Articular chondrocyte of knee joint (primary cell): ENCODE measurements at places on chromosomes 12 and 14. TPM values are rescaled to one million over a fixed set of nuclear protein-coding genes. Genes with fewer than 3 reads are reported as not detected.

Gene C12orf57
- 120 TPM in 2 replicates for total RNA-seq

Gene OLR1
- not detected in 2 replicates for total RNA-seq

Gene ZNF10
- total RNA-seq: 9.8 and 10.2 TPM in 2 replicates

Gene CACNA1C
- 19.9 and 29.1 TPM in 2 replicates for total RNA-seq

Gene EGLN3
- 0.54 and 0.78 TPM in 2 replicates for total RNA-seq

Gene RAD9B
- total RNA-seq: 1.3 and 1.4 TPM in 2 replicates

Gene VAMP1
- 8.4 and 9.6 TPM in 2 replicates for total RNA-seq

Gene PABPN1
- total RNA-seq: 43.4 and 44.4 TPM in 2 replicates

Gene SPX
- total RNA-seq: 4.8 and 9.5 TPM in 2 replicates

Gene RAB35
- total RNA-seq: 25.1 and 26.0 TPM in 2 replicates

Gene IGF1
- 1.7 and 6.4 TPM in 2 replicates for total RNA-seq

Gene CLEC6A
- total RNA-seq: not detected in 2 replicates

Gene SIRT4
- 1.0 and 1.8 TPM in 2 replicates for total RNA-seq

Gene FAIM2
- total RNA-seq: 3.0 and 5.2 TPM in 2 replicates

Gene KRT8
- total RNA-seq: 7.6 and 11.7 TPM in 2 replicates

Gene MAP1LC3B2
- total RNA-seq: 0.91 and 0.97 TPM in 2 replicates

Gene RNFT2
- total RNA-seq: 1.8 and 2.3 TPM in 2 replicates

Gene BICDL1
- total RNA-seq: not detected in 2 replicates

Gene HPD
- 3.2 and 3.9 TPM in 2 replicates for total RNA-seq

Gene MMP17
- total RNA-seq: 0.86 and 1.3 TPM in 2 replicates

Gene PRR4
- 3.4 and 4.2 TPM in 2 replicates for total RNA-seq

Gene TRHDE
- not detected in 2 replicates for total RNA-seq

Gene FIGNL2
- under 0.01 and 0.13 TPM in 2 replicates for total RNA-seq

Gene SRGAP1
- total RNA-seq: 32.8 and 35.8 TPM in 2 replicates

Gene DACT1
- total RNA-seq: 4.1 and 6.7 TPM in 2 replicates

Gene CNTN1
- 0.11 TPM in 1 of 2 replicates, not detected in the other for total RNA-seq

Gene NEUROD4
- not detected in 2 replicates for total RNA-seq

Gene PAPLN
- total RNA-seq: 15.0 and 15.4 TPM in 2 replicates

Gene SIX6
- not detected in 2 replicates for total RNA-seq

Gene CLEC7A
- not detected in 2 replicates for total RNA-seq

Gene SLC35F4
- not detected in 2 replicates for total RNA-seq

Gene PIWIL1
- total RNA-seq: not detected in 2 replicates

Gene MIPOL1
- 10.8 and 18.2 TPM in 2 replicates for total RNA-seq

Gene TAC3
- not detected in 2 replicates for total RNA-seq

Gene ATG2B
- 33.0 and 43.8 TPM in 2 replicates for total RNA-seq

Gene GLIPR1L1
- not detected in 2 replicates for total RNA-seq
